ENCODE measurements at places on chromosomes 6 and 20.

GRCh38 chr20:24833592-24833991 is 115.5 kb upstream of the CST7 start:
- DNase-seq = no peak

GRCh38 chr6:106844930-106845329 is 129.6 kb downstream of the CD24 start:
- no peak for DNase-seq

DNA sequence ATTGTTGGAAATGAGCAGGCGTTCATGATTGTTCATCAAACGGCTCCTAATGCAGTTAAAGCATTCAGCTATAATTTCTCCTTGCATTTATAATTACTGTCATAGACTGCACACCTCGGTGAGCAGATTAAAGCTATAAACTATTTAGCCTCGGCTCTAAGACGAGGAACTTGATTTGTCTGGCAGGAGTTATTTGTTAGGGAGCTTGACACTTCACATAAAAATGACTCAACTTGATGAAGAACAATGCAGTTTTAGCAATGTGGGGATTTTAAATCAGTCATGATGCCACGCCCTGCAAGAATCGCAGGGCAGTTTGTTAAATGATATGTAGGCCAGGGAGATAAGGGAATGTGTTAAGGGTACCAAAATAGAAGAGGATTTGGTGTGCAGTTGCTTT is 290.2 kb downstream of the TSHZ2 start:
- no peak for DNase-seq

DNA sequence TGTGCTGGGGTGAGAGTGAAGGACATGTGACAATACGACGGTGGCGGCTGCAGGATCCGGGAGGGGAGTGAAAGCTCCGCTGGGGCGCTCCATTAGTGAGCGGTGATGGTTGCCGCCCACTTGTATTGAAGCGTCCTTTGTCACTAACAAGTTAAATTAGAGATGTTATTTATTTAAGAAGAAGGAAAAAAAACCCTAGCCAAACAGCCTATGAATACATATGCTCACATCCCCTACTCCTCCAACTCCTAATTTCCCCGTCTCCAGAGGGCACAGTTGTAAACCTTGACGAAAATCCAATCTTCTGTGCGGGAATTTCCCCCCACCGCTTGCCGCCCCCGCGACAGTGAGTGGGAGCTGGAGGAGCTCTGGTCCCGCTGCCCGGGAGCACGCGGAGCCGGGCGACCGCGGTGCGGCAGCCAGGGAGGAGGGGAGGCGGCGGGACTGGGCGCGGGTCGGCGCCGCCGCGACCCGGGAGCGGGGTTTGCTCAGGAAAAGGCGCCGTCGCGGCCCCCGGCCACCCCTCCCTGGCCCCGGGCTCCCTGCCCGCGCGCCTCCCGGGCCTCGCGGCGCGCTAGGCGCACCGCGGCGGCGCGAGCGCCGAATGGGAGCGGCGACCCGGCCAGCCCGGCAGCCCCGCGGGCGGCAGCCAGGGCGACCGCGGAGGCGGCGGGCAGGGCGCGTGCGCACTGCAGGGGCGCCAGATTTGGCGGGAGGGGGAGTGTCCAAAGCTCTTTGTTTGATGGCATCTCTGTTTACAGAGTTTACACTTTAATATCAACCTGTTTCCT is at the start of gene MYB:
Gene MYB (plus strand): TSS at position 767 of the 791 bp plus-strand sequence. CDS start 206 bp downstream, outside the sequence.
- peak; percentile 73 for DNase-seq

DNA sequence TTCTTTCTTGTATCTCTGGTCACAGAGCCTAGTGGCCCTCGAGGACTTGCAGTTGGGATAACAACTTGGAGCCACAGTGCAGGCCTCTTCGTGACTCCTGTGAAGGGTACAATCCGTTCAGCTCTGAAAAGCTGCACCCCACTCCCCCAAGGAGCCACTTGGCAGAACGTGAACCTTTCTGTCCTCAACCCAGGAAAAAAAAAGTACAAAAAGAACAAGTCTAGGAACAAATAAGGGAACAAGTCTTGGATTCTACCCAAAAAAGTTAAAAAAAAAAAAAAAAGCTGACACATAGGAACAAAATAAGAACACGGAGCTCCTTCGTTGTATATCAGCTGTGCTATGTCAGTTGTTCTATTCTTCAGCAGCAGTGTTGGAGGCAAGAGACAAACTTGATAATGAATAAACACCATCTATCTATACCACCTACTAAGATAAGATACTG is 77.9 kb upstream of the TULP1 start:
- no peak for DNase-seq

- no peak for DNase-seq
Measured at GRCh38 chr6:98787961-98788360, 46.4 kb upstream of the POU3F2 start.

- no peak for DNase-seq
Measured at GRCh38 chr6:26332408-26332807, 32.6 kb upstream of the BTN3A2 start.
